ENCODE measurements at places on chromosomes 6 and 20. TPM values are rescaled to one million over a fixed set of nuclear protein-coding genes. Genes with fewer than 3 reads are reported as not detected.

GRCh38 chr20:20272686-20273085 lies 95.2 kb upstream of the INSM1 start:
- no peak for DNase-seq

GRCh38 chr20:8413691-8414090 lies 281.6 kb downstream of the PLCB1 start:
- DNase-seq = no peak

GRCh38 chr6:140063021-140063399 lies 688.6 kb upstream of the CITED2 start:
- no peak for DNase-seq

- no peak for DNase-seq
Observed at GRCh38 chr20:56861590-56861989, 232.5 kb downstream of the TFAP2C start.

GRCh38 chr6:127317388-127318128 lies 25.9 kb downstream of the ECHDC1 start:
- no peak for DNase-seq

The WDR46 gene
- total RNA-seq = 41.3 TPM

GRCh38 chr6:5785249-5785648 lies 221.5 kb downstream of the NRN1 start:
- DNase-seq = no peak

GRCh38 chr20:10179574-10180298 lies 38.9 kb upstream of the SNAP25 start:
- DNase-seq = no peak

GRCh38 chr6:42864602-42865001 lies 14.8 kb upstream of the RPL7L1 start:
- DNase-seq = no peak

DNA sequence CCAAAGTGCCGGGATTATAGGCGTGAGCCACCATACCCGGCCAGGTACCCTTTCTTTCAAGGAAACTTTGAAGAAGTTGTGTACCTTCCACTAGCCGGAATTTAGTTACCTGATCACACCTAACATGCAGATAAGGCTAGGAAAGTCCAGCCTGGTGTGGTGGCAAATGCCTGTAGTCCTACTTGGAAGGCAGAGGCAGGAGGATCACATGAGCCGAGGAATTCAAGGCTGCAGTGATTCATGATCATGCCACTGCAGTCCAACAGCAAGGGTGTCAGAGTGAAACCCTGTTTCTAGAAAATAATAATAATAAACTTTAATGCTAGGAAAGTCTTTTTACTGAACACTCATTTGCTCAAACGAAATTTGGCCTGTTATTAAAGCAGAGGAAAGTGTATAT lies 21.0 kb downstream of the NFYA start:
- DNase-seq = no peak

DNA sequence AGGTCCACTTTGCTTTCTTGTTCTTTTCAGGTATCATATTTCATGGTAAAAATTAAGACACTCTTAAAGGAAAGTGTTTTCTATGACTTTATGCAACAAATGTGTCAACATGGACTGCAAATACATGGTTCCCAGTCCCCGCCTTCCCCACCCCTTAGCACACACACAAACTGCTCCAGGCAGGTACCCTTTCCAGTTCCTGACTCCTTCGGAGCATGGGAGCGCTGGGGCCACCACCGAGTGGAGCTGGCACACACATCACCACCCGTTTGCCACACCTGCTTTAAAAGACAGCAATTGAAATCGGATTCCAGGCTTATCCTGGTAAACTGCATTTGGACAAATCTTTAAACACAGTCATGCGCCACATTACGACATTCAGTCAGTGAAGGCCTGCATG lies 22.2 kb downstream of the RNASET2 start:
- DNase-seq = no peak

The SLC44A4 gene
- total RNA-seq = 6.2 TPM

DNA sequence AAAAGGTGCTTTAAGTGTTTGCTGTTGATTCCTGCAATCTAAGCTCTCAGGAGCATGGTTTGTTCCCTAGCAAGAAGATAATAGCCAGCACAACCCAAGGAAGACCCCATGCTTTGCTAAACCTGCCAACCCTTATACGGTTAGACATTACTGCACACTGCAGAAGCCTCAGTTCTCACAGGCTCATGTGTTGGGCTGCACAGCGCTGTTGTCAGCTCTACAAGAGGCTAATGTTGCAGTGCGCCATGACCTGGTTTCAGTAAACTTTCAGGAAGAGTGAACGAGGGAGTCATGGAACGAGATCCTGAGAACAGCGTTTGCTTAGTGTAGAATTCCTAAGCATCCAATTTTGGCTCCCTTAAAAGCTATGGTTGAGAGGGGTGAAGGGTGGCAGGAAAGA lies 218.5 kb downstream of the ARHGAP18 start:
- no peak for DNase-seq

DNA sequence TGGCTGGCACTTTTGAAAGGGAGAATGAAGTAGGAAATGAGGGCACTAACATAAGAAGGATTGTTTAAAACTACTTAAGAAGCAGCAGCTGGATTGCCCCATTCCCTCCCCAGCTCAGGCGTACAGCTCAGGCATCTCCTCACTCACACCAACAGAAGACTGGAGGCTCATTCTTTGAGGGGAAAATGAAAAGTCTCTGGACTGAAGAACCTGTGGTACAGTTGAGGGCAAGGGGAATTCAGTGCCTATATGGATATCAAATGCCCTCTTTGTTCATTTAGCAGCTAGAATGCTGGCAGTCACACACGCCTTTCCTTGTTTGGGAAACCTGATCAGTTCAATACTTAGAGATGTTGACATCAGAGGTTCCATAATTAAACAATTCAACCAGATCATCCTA lies 502.1 kb upstream of the SOX4 start:
- no peak for DNase-seq

GRCh38 chr6:1893470-1894130 lies 283.9 kb downstream of the FOXC1 start:
- no peak for DNase-seq

- no peak for DNase-seq
Observed at GRCh38 chr6:125220712-125221111, 67.1 kb downstream of the TPD52L1 start.

The PIGU gene
- total RNA-seq = 18.0 TPM

The OR2J3 gene
- total RNA-seq = not detected

DNA sequence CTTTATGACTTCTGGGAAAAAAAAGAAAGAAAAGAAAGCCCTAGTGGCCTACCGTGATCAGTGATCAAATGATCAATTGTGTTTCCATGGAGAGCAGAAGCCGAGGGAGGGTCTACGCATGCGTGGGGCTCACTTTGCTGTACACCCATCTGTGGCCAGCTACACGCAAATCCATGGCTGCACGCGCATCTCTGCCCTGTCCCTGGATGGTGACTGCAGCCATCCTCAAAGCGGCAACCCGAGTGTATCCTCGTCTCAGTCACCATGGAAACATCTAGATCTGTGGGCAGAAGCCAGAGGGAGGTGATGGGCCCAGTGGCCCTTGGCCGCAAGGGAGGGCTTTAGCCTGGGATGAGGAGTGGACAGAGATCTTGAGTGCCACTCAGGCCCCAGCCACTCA lies 785 bp upstream of the ULBP3 start:
- DNase-seq = no peak

DNA sequence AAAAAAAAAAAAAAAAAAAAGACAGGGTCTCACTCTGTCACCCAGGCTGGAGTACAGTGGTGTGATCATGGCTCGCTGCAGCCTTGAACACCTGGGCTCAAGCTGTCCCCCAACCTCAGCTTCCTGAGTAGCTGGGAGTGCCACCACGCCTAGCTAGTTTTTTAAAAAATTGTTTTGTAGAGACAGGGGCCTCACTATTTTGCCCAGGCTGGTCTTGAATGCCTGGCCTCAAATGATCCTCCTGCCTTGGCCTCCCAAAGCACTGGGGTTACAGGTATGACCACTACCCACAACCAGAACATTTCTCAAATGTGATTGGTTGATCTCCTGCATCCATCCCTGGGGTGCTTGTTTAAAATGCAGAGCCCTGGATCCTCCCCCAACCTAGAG lies 5.6 kb upstream of the RBCK1 start:
- DNase-seq = no peak

The PCMTD2 gene
- total RNA-seq = 102 TPM

The OPRM1 gene
- not detected for total RNA-seq

GRCh38 chr6:20302702-20303251 lies 90.5 kb upstream of the MBOAT1 start:
- no peak for DNase-seq

The HLA-DOA gene
- 14.3 TPM for total RNA-seq

The GABRR1 gene
- total RNA-seq = not detected

The HCRTR2 gene
- total RNA-seq = not detected

DNA sequence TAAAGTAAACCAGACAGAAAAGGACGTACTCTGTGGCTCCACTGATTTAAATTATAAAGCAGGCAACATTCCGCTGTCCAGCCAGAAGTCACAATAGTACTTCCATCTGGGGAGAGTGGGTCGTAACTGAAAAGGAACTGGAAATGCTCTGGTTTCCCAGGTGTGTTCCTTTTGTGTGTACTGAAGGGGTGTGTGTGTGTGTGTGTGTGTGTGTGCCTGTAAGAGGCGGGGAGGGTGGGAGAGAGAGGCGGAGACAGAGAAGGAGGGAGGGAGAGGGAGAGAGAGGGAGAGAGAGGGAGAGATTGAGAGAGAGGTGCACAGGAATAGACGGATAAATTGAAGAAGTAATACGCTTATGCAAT lies 178.4 kb upstream of the ZNF184 start:
- no peak for DNase-seq

DNA sequence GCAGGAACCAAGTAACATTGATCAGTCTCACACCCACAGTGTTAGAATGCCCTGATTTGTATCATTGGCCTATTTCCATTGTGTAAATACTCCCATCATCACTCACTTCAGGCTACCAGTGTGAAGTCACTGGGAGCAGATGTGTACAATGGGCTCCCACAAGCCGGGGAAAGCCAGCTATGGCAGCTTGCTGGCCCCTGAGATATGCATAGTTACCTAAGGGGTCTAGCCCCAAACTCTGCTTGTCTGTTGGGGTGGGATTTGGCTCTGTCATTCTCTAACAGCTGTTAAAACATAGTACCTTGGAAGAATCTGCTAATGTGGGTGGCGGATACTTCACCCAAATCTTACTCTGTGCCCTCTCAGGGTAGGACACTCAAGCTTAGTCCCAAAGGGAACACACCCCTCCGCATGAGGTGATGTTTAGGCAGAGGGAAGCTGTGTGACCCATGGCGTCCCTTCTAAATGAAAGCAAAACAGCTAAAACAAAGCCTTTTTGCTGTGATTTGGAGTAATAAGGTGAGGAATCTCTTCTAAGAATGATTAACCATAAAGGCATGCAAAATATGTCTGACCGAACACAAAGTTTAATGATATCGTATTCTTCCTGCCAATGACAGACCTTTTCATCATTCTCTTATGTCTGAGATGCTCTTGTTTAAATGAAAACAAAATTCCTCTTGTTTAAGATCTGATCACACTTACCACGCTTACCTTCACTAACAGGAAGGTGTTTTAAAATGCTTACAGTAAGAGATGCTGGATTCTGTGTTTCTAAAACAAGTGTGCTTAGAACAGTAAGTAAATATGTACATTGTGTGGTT lies 45.9 kb upstream of the PXDC1 start:
- DNase-seq = no peak

- no peak for DNase-seq
Observed at GRCh38 chr6:44185953-44186634, 27.5 kb downstream of the CAPN11 start.

DNA sequence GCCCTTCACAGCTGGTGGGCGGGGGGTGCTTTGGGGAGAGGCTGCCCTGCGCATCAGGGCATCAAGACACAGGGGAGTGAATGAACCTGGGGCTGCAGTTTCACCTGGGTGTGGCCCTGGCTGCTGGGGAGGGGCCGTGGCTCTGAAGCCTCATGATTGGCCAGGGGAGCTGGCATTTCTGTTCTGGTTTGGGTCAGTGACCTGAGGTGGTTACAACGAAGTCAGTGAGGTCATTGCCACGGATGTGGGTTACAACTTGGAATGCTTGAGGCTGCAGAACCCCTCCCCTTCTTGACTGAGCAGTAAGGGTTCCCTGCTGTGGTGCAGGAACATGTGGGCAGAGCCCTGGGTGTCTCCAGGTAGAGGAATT lies 3.0 kb downstream of the TCEA2 start:
- no peak for DNase-seq

DNA sequence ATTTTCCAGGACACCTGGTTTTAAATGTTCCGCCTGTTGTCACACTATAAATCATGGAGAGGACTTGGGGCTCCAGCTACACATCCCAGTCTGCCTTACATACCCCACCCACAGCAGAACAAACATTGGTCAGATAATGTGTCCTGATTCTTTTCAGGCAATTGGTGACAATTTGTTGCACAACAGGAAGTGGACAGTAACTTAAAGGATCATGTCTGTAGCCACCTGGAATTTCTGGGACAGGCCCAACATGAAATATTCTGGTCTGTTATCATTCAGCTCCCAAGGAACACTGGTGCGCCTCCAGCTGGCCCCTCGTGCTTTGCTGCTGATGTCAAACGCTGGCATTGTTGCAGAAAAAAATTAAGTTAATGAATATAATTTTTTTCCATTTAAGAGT lies 117.2 kb downstream of the SOBP start:
- no peak for DNase-seq

The SCUBE3 gene
- total RNA-seq = 0.23 TPM

DNA sequence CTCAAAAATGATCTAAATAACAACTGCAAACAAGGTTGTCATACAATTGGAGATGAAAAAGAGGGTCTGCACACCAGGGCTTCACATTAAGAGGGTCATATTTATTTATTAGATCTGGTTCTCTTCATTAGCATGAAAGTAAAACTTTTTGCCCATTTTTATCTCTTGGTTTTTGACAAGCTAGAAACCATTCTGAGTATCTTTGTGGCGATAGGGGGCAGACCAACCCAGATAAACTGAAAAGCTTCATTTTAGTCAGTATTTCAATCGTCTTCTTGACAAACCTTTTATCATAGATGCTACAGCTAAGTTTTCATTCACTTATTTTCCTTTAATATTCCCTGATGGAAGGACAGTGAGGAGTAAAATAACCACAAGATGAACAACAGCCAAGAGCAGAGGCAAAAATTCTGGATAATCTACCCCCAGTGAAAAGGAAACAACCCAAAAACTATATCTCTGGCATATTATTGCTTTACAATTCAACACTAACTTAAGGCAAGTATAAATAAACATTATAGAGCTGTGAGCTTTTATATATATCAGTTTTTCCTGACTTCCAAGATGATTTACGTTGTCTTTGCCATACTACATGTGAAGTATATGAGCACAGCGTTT lies 45.2 kb downstream of the THEMIS start:
- no peak for DNase-seq

GRCh38 chr6:31462026-31462963 lies 35.6 kb upstream of the MICB start:
- no peak for DNase-seq

DNA sequence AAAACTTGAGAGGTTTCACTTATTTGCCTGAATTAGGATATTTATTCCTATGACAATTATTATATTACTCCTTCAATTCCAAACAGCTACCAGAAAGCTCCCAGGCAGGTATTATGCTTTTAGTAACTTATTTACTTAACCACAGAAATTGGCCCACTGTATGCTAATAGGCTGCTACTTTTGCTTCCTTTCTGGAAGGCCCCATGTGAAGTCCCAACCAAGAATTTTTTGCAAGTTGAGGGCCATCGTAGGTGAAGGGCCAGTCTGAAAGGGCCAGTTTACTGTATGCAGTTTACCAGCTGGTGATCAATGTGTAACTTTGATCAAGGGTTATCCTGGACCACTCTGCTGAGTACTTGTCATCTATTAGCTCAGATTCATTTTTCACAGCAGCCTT lies 45.0 kb downstream of the EDN1 start:
- peak; percentile 1 for DNase-seq

All from suprapubic skin (tissue), 4 donors.